ENCODE measurements at places on chromosomes 6 and 20.

DNA sequence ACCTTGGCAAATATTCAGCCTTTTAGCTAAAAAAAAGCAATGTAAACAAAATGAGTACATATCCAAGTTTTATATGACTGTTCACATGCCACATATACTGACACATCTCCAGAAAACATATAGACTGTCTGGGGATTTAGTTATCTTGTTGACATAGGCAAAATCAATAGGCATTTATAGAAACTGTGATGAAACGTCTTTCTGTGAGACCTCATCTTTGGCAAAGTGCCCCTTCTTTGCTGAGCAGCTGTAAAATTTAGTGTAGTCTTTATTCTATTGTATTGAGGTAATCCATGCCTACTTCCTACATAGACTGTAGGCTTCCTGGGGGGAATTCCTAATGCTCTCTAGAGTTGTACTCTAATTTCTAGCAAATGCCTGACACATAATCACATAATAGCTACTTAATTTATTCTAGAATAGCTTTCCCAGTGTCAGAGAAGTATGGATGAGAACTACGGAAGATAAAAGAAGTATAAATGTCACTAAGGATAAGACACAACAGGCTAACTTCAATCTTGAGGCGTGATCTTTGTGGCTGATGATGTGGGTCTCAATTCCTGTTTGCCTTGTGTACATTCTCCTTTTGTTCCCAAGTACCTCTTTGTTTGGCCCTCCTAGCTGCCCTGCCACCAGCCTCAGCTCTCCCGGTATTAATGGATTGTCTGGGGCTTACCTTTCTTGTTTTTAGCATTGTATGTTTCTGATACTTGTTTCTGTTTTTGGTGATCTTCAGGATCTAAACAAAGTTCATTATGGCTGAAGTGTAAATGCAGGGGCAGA lies 30.6 kb downstream of the PTCHD4 start:
- no peak for DNase-seq

DNA sequence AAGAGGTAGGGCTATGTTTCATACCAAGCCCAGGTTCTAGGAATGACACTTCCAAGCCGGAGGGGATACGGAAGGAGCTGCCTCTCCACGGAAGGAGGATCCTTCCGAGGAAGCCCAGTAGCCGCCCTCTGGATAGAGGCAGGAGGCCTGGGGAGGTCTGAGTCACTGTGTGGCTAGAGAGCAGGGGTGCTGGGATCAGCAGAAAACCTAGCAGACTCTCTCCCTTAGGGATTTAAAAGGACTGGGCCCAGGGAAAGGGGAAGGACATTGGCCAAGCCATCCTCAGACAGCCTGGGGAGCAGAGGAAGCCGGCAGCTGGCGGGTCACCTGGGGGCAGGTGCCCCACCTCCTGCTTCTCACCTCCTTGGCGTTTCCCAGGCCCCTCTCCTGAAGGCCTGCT lies 36.6 kb upstream of the NFATC2 start:
- no peak for DNase-seq

DNA sequence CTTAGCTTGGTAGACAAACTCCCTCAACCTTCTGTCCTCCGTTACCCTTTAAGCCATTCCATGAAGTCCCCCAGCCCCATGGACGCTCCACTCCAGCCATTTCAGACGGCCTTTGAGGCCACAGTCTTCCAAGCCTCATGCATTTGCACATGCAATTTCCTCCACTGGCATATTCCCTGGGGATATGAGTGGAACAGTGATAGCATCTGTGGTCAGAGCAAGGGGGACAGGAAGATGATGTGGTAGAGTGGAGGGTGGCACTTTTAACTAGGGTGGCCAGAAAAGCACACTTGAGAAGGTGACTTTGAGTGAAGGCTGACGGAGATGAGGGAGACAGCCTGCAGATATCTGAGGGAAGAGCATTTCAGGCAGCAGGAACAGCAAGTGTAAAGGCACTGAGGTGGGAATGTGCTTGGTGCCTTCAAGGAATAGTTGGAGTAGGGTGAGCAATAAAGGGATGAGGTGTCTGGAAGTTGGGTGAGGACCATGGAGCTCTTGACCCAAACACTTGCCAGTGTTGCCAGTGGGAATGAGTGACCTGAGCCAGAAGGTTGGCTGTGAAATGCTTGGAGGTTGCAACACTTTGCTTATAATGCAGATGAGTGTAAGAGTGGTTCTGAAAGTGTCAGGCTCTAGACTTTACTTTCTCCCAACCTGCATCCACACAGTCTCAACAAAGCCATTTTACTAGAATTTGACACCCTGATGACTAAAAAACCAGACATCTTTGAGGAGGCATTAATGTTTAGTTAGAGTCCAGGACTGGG lies 275.6 kb upstream of the SUPT3H start:
- no peak for DNase-seq

GRCh38 chr6:82915666-82916065 lies 150.0 kb downstream of the UBE3D start:
- no peak for DNase-seq

GRCh38 chr20:44993343-44993742 lies 27.0 kb downstream of the STK4 start:
- DNase-seq = no peak

DNA sequence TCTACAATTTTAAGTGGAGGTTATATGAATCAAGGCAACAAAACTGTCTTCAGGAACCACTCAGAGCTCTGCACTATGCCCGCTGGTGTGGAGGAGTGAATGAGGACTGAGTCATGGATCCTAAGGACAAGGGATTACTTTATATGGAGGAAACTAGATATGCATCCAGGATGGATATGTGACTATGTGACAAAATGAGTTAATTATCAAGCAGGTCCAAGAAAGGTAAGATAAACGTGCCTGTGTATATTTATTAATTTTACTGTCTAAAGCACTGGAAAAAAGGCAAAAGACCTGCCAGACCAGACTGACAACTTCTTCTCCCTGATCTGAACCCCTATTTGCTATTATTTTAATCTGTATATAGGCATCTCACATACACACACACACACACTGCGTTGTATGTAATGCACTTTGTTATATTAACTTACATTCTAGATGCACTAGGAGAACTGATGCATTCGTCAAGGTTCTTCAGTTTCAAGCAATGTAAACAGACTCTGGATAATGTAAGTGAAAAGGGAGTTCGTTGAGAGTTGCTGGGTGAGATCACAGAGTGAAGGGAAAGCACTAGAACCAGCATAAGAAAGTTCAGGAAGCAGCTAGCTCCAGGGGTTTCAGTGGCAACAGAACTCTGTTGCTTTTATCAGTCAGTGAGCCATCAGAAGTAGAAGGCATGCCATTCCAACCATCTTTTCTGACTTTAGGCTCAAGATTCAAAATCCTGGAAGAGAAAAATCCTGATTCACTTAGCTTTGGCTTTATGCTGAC lies 26.4 kb upstream of the ADGRG6 start:
- no peak for DNase-seq

- DNase-seq = no peak
These were observed 15.3 kb upstream of the BPIFB1 start for GRCh38 chr20:33267701-33268100.

- no peak for DNase-seq
These were observed 87.0 kb downstream of the FAM217A start for GRCh38 chr6:3991941-3992340.

- no peak for DNase-seq
These were observed 6.3 kb downstream of the MAPK14 start for GRCh38 chr6:36033935-36034334.

DNA sequence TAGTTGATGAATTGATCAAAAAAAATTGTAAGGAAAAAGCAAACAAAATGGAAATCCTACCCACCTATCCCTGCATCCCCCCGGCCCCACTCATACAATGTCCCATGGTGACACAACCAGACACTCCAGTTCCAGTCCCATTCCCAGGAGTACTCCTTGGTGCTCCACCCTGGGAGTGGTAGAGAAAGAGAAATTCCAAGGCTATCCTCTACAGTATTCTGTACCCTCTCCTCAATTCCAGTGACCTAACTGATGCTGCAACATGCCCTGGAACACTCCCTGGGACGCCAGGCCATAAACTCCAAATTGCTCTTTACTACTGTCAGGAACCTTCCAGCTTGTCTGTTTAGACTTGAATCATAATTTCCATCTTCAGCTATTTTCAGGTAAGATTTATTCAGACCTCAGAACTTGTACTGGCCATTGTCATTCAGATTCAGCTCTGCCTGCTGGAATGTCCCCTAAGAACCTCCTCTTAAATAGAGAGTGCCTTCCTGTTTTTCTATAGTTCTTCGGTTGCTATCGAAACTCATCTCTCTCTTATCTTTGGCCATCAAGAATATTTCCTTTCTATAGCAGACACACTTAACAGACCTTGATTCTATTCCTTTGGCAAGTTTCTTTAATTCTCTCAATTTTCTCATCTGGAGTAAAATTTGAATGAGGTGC lies 8.7 kb downstream of the GPX6 start:
- no peak for DNase-seq

- no peak for DNase-seq
These were observed 210.2 kb upstream of the THEMIS start for GRCh38 chr6:128111096-128111495.

- DNase-seq = peak; percentile 7
These were observed 5.8 kb upstream of the ADAM33 start for GRCh38 chr20:3687655-3688054.

DNA sequence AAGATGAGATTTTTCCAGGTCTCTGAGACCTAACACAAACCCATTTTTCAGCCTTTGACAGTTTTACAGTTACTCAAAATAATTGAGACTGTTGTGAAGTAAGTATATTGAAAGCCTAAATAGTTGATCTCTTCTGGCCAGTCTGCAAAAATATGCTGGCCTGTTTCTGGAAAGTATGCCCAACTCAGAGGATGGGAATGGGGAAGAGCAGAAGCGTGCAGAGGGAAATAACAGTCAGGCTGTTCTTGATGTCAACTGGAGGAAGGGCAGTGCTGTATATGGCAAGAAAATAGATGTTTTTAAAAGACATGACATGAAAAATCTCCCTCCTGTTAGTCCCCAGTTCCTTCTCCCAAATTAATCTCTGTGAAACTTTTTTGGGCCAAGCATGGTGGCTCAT lies 3.8 kb downstream of the GID8 start:
- no peak for DNase-seq

DNA sequence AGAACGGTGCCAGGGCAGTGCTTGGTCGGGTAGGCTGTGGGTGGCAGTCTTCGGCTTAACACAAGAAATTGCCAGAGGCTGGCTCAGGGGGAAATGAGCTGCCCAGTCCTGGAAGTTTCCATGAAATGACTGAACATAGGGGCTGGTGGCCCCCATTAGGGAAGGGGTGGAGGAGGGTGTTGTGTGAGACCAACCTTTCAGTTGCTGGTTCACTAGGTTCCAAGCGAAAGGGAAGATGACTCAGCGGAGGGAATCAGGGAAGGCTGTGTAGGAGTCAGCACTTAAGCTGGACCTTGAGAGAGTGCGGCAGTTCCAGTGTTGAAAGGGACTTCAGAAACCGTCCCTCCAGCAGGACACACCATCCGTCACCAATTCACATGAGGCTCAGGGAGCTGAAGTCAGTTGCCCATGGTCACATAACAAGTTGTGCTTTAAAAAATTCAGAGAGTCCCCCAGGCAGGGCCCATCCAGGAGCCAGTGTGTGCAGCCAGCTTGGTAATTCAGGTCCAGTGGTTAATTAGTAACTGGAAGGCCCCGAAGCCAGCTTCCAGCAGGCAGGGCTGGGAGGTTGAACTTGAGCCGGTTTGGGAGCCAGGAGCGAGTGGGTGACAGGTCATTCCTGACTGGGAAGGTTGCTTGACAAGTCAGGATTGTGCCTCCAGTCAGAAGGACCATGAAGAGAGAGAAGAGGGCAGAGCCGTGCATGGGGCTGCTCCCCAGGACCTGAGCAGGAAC lies at the start of gene SGK2:
TSS of gene SGK2 (plus strand) at position 616 of the 735 bp plus-strand sequence. CDS start 7,469 bp downstream, outside the sequence.
- DNase-seq = peak; percentile 4

DNA sequence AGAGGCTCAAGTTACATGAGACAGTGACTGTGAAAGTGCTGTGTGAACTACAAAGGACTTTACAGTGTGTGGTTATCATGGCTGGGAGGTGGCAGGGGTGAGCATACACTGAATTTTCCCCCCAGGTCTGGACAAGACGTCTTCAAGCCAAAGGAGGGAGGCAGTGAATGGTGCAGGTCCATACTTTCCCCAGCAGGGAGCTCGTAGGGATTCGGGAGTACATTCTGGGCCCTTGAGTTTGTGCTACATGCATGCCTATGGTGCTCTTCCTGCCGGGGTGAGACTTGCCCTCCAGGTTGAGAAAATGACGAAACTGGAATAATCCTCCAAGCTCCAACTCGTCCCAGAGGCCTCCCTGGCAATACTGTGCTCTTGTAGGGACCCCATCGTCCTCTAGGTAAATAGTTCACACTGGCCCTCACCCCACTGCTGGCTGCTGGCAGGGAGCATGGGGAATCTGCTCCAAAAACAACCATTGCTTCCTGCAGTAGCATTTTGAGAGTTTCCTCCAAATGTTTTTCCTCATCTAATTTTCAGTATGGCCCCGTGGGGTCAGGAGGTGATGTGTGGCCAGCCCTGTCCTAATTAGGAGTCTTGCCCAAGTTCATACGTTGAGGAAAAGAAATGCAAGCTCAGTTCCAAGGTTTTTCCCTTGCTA lies 57.6 kb downstream of the ZNF831 start:
- no peak for DNase-seq

GRCh38 chr20:62012631-62013030 lies 53.0 kb downstream of the TAF4 start:
- no peak for DNase-seq

DNA sequence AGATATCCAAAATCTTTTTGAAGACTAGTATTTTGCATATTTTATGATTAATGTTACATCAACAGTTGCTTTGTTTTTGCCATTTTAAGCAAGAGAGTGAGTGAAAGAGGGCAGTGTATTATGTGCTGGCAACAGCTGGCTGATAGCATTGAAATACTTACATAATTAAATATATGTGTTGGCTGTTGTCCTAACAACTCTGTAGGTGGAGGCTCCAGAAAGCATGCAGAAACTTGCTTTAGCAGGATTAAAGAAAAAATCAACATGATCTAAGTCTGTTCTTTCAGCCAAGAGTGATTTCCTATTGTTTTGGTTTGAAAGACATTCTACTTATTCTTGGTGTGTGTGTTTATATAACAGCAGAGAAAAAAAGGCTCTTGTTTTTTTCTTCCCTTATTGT lies 127.5 kb downstream of the CDKAL1 start:
- DNase-seq = no peak

GRCh38 chr20:58712151-58712791 lies 19.7 kb downstream of the NPEPL1 start:
- no peak for DNase-seq

GRCh38 chr6:114032721-114033120 lies 61.8 kb upstream of the HDAC2 start:
- DNase-seq = no peak

DNA sequence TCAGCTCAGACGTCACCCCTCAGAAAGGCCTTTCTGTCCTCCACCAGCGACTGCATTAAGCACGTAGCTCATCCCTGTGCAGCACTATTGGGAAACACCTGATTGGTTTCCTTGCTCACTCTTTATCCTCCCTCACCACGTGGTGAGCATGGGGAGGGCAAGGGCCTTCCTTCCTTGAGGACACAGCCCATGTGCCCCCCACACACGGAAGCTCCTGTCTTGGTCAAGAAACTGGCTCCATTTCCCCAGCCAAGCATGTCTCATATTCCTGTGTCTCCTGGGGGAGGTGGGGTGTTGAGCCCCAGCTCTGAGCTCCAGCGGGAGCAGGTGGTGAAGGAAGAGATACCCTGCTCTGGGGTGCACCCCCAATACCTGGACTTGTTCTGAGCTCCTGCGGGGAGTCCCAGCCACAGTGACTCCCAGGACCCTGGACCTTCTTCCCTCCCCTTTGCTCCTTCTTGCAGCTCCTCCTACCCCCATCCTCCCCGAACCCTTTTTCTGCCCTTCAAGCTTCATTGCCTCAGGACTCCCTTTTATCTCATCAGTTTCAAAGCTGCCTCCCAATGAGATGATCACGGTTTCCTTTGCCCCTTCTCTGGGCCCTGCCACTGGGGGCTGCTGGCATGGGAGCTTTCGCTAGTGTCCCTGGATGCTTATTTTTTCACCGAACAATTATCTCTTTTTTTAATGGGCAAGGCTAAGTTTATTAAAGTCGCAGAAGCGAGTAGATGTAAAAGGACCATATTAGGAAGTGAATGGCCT lies 230.1 kb downstream of the TFAP2C start:
- no peak for DNase-seq
